ENCODE measurements at places on chromosomes 3 and 15. TPM values are rescaled to one million over a fixed set of nuclear protein-coding genes. Genes with fewer than 3 reads are reported as not detected.

The GOLGA8H gene
- 0.13 TPM for polyA plus RNA-seq

The EFHB gene
- polyA plus RNA-seq = 0.83 TPM

The WNT7A gene
- 0.35 TPM for polyA plus RNA-seq

The GOLGA6D gene
- not detected for polyA plus RNA-seq

- DNase-seq = peak; percentile 90
Observed at GRCh38 chr3:184335661-184336546, 1.5 kb upstream of the FAM131A start.

GRCh38 chr3:8624612-8625011 lies 20.0 kb downstream of the SSUH2 start:
- DNase-seq = no peak

- peak; percentile 70 for DNase-seq
Observed at GRCh38 chr15:72722071-72722696, 36.2 kb downstream of the BBS4 start.

GRCh38 chr3:167653760-167654159 lies at the start of gene WDR49:
WDR49 (minus strand) TSS chr3:167653942; CDS start chr3:167653425, 517 bp downstream.
- DNase-seq = no peak

GRCh38 chr3:81743096-81744025 lies 18.1 kb downstream of the GBE1 start:
- peak; percentile 27 for DNase-seq

DNA sequence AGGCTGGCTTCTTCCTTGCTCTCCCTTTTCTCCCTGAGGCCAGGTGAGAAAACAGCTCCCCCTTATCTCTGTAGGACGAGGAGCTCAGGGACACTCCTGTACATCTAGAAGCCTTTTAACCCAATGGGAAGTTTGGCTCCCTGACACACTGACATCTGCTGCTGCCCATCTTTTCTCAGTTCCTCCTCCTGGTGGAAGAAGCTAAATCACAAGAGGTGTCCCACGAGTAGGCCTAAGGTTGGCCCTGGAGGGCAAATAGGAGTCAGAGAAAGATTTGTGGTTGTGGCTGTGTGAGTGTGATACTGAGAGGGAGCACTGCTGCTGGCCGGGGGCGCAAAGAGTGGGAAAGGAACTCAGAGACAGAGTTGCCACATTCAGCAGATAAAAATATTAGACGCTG lies 49.5 kb downstream of the ARHGAP31 start:
- no peak for DNase-seq

DNA sequence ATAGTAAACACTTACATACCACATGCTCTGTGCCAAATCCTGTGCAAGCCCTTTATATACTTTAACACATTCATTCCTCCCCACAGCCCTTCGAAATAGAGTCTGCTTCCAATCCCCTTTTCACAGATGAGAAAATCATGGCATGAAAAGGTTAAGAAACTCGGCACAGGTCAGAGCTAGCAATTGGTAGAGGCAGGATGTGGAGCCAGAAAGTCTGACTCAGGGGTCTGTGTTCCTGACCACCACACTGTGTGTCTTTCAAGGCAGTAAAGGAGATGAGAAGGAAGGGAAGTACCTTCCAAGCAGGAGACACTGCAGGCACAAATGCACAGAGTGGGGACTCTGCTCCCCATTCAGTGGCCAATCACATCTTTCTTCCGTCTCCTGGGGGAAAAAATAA lies 61.1 kb downstream of the SCN11A start:
- DNase-seq = no peak

GRCh38 chr15:81534124-81534523 lies 160.1 kb upstream of the TMC3 start:
- DNase-seq = peak; percentile 20

GRCh38 chr3:157533298-157534070 lies 30.3 kb upstream of the VEPH1 start:
- no peak for DNase-seq

GRCh38 chr3:111087924-111088469 lies 16.4 kb downstream of the NECTIN3 start:
- DNase-seq = no peak

- no peak for DNase-seq
Observed at GRCh38 chr3:150319900-150320299, 88.2 kb upstream of the TSC22D2 start.

DNA sequence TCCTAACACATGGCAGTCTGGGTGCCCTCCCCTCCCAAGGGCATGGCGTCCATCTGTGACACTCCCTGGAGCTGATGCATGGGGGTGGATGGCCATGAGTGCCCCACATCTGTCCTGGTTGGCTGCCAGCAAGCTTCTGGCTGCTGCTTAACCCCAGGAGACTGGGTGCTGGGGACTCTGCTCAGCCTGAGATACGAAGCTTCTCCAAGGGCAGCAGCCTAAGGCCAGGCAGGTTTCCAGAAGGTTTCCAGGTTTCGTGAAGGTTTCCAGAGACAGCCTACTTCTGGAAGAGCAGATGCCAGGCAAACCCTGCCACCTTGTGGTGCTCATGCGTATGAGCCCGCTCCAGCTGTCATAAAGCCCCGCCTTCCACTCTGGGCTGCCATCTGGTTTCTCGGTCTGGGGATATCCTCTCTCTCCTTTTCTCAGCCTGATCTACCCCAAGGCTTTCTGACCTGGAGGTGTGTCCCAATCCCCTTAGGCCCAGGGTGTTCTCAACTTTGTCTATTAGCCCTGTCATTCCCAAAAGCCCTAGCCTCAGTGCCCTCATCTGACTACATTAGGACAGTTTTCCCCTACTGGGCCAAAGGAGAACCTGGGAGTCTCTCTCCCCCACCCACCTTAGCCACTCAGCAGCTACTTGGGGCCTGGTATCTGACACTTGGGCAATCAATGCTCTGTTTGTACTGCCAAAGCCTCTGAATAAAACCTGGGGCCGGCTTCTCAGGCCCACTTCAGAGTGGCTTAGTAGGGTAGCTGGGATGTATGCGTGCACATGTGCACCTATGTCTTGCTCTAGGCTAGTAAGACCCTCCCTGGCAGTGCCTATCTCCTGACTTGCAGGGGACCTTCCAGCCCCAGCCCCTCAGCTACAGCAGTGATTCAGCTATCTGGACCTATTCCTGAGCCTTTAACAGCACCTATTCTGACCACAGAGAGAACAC lies 12.0 kb downstream of the MRPL46 start:
- peak; percentile 67 for DNase-seq

DNA sequence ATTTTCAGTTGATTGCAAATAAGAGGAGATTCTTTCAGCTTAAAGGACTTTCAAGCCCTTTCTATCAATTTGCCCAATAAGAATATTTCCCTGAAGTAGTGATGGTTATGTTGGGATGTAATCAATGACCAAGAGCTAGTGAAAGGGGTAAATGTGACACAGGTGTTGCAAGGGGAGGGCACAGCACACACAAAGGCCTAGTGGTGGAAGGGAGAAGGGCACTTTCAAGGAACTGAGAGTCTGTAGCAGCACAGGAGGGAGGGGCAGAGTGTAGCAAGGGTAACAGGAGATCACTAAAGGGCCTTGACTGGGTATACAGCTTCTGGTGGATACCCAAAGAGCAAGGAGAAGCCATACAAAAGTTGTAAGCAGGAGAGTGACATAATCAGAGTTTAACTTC lies 217.8 kb upstream of the ARHGEF26 start:
- no peak for DNase-seq

DNA sequence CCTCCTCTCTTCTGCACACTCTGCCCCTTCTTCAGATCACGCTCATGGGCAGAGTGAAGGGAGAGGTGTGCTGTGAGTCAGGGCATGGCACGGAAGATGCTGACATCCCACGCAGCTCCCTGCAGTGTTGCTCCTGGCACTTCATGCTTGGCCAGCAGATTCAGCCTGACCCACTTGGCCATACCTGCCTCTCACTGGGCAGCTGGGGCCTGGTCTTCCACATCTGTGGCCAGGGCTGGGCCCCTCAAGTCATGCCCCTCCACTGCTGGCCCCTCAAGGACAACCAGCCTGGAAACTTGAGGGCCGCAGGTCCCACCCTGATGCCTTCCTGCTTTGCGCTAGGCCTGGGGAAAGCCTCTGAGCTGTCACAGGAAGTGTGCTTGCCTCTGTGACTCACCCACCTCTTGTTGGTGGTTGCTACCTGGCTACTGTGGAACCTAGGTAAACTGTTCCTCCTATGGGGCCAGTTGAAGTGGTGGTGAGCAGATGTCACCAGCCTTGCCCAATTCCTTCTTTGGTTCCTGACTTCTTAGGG lies 48.7 kb downstream of the BSN start:
- DNase-seq = peak; percentile 32

DNA sequence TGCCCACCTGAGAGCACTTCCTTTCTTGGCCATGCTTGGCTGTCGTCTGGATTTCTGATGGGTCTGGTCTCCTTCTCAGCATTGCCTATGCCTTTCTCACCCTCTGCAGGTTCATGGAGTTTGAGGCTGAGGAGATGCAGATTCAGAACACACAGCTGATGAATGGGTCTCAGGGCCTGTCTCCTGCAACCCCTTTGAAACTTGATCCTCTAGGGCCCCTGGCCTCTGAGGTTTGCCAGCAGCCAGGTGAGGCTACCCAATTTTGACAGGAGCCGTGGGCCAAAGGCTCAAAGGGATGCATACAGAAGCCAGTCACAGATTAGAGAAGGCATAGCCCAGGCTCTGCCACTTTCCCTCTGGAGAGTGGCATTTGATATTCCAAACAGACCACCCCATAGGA lies 10.5 kb downstream of the NUTM1 start:
- no peak for DNase-seq

GRCh38 chr3:23798876-23799275 lies 6.9 kb upstream of the UBE2E1 start:
- DNase-seq = no peak

- no peak for DNase-seq
Observed at GRCh38 chr3:179504371-179504770, 53.1 kb upstream of the GNB4 start.

- DNase-seq = no peak
Observed at GRCh38 chr15:91915576-91915975, 62.1 kb downstream of the SLCO3A1 start.

Data from stomach (tissue), 19 donors.